ENCODE measurements at places on chromosomes 7 and 10.

- no peak for DNase-seq
These were observed 20.9 kb upstream of the PHYHIPL start for GRCh38 chr10:59155556-59155955.

DNA sequence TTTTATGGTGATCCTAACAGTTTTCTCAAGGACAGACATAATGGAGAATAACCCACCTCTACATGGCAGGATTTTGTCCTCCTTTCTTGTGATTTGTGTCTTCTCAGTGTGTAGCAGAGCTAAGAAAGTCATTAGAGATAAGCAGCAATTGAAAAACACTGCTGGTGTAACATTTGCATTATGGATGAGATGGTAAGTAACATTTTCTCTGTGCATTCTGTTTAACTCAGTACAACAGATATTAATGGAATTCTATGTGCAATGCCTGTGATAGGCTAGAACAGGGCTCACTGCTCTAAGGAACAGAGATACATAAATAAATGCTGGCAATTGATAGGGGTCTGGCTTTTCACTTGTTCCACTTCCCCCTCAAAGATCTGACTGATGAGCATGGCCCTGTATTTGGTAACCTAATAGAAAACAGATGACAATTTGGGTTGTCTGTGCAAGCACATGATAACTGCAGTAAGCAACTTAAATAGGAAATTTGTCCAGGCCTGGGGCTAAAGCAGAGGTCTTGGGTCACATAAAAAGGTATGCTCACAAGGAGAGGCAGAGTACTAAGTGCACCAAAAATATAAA is 560.3 kb upstream of the POM121L12 start:
- DNase-seq = no peak

DNA sequence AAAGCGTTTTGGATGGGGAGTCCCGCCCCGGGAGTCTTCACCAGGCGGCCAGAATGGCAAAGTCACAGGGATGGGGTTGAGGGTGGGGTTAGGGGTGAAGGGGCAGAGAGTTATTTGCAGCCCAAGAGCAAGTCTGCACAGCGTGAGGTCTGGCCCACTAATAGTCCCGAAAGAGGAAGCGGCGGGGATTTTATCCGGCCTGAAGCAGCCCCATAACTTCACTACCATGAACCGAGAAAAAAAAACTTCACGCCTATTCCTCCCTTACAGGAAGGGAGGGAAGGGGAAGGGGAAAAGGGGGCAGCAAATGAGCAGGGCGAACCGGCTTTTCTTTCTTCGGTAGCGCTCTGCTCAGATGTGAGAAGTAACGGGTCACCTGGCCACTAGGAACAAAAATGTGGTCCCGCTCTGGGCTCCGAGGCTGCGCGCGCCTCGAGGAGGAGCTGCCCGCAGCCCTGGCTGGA is 712 bp downstream of the ITPRIP start:
- DNase-seq = no peak

- no peak for DNase-seq
These were observed 1.6 kb downstream of the SUV39H2 start for GRCh38 chr10:14880229-14880628.

- DNase-seq = no peak
These were observed 233.6 kb downstream of the EBF3 start for GRCh38 chr10:129730272-129730992.
